ENCODE measurements at places on chromosomes 6 and 20. TPM values are rescaled to one million over a fixed set of nuclear protein-coding genes. Genes with fewer than 3 reads are reported as not detected.
A peak's percentile ranks its signal among the peaks of the same experiment; 100 is the strongest.

DNA sequence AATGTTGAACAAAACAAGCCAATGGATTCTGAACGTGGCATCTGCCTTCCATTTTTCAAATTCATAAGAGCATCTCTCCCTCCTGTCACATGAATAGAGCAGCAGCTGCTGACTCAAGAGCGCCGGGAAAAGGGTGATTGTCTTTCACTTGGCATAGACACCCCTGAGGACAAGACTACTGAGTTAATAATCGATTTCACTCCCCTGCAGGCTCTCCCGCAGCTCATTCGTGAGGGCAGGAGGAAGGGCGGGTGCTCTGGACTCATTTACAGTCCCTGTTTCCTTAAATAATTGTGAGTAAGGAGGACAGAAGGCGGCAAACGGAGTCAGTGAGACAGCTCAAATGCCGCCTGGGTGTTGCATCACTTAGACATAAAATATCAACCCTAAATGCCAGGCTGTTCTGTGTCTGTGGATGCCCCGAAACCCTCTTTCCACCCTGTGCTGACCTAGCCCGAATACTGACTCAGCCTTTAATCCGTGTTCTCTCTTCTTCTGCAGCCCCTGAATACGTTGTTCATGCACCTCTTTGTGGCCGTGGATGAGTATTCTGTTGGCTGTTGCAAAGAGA is 21.6 kb downstream of the CFAP61 start:
- peaks cover 9% of the 10 kb centered on the region for H3K27me3 ChIP-seq
- no peak overlapping the region for H3K4me3 ChIP-seq
- no peak overlapping the region for H3K27ac ChIP-seq
- H3K36me3 ChIP-seq = no peaks in the 10 kb centered on the region

DNA sequence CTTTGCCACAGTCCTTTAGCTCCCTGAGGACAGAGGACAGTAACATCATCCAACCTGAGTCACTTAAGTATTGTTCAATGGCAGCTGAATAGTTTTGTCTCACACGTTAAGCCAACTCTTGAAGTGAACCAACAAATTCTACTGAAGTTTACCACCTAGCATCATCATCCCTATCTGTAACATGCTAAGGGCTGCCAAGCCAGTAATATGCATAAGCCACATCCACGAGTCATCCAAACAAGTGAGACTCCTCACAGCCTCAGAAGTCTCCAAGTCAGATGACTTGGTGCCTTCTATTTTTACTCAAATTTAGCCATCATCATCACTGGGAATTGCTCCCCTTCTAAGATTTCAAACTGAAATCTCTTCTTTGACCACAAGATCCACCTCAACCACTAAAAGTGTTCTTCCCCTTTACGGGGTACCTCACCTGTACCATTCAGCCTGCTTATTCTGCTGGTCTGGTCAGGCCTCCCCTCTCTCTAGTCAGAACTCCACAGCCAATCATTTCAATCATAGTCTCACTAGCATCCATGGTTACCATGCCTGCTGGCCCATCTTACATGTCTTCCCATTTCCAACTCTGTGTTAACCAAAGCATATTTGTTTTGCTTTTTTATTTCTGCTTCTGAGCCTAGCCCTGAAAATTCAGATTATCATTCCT is 73.7 kb downstream of the DTNBP1 start:
- H3K36me3 ChIP-seq = no peaks in the 10 kb centered on the region
- no peak overlapping the region for H3K27ac ChIP-seq
- H3K4me3 ChIP-seq = no peak overlapping the region
- peaks cover 26% of the 10 kb centered on the region for H3K4me1 ChIP-seq
- no peak for DNase-seq
- H3K27me3 ChIP-seq = no peaks in the 10 kb centered on the region

- H3K36me3 ChIP-seq = peaks cover 68% of the 10 kb centered on the region
- H3K27ac ChIP-seq = no peak overlapping the region
- H3K27me3 ChIP-seq = no peaks in the 10 kb centered on the region
- no peak overlapping the region for H3K4me3 ChIP-seq
- H3K4me1 ChIP-seq = peaks cover 34% of the 10 kb centered on the region
- no peak for DNase-seq
Measured at GRCh38 chr6:157912326-157912725, 69.3 kb upstream of the SYNJ2 start.

The KIF25 gene
- 0.22 TPM for total RNA-seq

The OR2B6 gene
- total RNA-seq = not detected

- no peaks in the 10 kb centered on the region for H3K27me3 ChIP-seq
- no peak for DNase-seq
- no peak overlapping the region for H3K27ac ChIP-seq
- H3K4me1 ChIP-seq = peaks cover 11% of the 10 kb centered on the region
- H3K36me3 ChIP-seq = no peaks in the 10 kb centered on the region
- H3K4me3 ChIP-seq = no peak overlapping the region
Measured at GRCh38 chr6:155155787-155156447, 107.9 kb upstream of the CLDN20 start.

GRCh38 chr6:12020187-12020791 is 8.2 kb downstream of the HIVEP1 start:
- no peaks in the 10 kb centered on the region for H3K27me3 ChIP-seq
- no peak overlapping the region for H3K27ac ChIP-seq
- DNase-seq = no peak
- no peak overlapping the region for H3K4me3 ChIP-seq

DNA sequence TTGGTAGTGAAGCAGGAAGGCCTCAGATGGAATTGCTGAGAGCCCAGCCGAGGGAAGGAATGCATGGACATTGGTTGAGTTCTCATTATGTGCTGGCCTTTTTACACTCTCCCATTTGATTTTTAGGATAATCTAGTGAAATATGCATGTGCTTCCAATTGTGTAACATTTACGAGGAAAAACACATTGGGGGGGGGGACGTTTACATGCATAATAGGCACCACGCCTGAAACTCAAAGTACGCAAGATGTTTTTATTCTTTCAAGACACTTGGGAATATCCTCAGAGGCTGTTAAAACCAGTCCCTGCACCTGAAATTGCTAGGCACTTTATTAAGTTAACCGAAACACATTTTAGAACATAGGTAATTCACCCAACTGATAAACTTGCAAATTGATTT is 118.5 kb upstream of the CDH4 start:
- no peaks in the 10 kb centered on the region for H3K4me1 ChIP-seq
- no peaks in the 10 kb centered on the region for H3K36me3 ChIP-seq
- no peak overlapping the region for H3K4me3 ChIP-seq
- no peak overlapping the region for H3K27ac ChIP-seq
- H3K27me3 ChIP-seq = peaks cover 94% of the 10 kb centered on the region
- no peak for DNase-seq

The PCK1 gene
- 0.25 TPM for total RNA-seq

DNA sequence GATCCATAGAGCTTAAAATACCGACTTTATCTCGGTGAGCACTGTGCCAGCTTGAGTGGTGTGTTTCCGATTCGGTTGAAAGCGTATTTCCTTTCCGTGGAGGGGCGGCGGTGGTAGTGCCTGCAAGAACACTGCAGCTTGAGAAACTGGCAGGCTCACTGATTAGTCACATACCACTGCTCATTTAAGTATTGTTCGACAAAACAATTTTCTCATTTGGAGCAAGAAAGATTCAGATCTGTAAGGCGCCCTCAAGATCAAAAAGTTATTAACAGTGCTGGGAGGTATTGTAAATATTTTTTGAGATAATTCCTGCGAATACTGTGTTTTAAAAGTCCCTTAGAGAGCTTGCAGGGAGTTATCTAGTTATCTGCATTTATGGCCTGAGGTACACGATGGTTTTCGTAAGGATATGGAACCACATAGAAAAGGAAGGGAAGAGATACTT is 1.3 kb downstream of the MAPK14 start:
- H3K27ac ChIP-seq = peak overlapping the region; percentile 96
- peak overlapping the region; percentile 97 for H3K4me3 ChIP-seq
- peak; percentile 63 for DNase-seq
- H3K36me3 ChIP-seq = no peaks in the 10 kb centered on the region

GRCh38 chr6:108661430-108661829 is 100.7 kb downstream of the FOXO3 start:
- H3K27ac ChIP-seq = peak overlapping the region; percentile 64
- peaks cover 81% of the 10 kb centered on the region for H3K4me1 ChIP-seq
- peaks cover 20% of the 10 kb centered on the region for H3K36me3 ChIP-seq
- no peak overlapping the region for H3K4me3 ChIP-seq

The THBD gene
- total RNA-seq = 13.8 TPM

DNA sequence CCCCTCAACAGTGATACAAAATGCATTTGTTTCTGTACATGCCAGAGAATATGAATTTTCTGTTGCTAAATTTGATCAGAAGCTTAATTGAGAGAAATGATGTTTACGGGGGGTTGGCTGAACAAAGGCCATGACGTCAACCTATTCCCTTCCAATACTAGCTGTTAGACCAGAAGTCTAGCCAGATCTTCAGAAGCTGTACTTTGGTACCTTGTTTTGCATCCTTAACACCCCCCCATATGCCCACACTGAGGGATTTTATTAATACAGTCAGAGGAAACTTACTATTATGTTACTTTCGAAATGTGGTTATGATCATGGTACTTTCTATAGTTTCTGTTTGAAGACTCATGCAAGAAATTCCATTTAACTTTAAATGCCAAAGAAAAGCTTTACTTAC is 3.1 kb downstream of the NCOA7 start:
- no peak for DNase-seq
- H3K4me1 ChIP-seq = peaks cover 54% of the 10 kb centered on the region
- peak overlapping the region; percentile 38 for H3K27ac ChIP-seq
- H3K36me3 ChIP-seq = peaks cover under 1% of the 10 kb centered on the region
- no peaks in the 10 kb centered on the region for H3K27me3 ChIP-seq
- peak overlapping the region; percentile 94 for H3K4me3 ChIP-seq

The MTFR2 gene
- total RNA-seq = 0.52 TPM

The RPL7L1 gene
- 42.2 TPM for total RNA-seq

DNA sequence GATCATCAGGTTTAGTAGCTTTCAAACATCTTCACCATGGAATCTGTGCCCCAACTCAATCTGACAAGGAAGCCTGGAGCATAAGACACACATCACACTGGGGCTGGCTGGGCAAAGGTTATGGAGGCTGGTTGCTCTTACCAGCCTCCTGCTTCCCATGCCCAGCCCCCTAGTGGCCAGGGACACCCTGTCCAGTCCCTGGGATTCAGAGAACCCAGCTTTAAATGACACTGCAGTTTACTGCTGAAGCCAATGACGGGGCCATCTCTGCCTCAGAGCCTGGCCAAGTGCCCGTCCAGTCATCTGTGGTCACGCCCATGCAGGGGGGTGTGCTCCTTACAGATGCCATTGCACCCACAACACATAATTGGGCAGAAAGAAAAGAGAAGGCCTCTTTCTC is 272.9 kb downstream of the SMOC2 start:
- no peaks in the 10 kb centered on the region for H3K36me3 ChIP-seq
- H3K27ac ChIP-seq = no peak overlapping the region
- peaks cover 40% of the 10 kb centered on the region for H3K27me3 ChIP-seq
- H3K4me3 ChIP-seq = no peak overlapping the region
- H3K4me1 ChIP-seq = no peaks in the 10 kb centered on the region

DNA sequence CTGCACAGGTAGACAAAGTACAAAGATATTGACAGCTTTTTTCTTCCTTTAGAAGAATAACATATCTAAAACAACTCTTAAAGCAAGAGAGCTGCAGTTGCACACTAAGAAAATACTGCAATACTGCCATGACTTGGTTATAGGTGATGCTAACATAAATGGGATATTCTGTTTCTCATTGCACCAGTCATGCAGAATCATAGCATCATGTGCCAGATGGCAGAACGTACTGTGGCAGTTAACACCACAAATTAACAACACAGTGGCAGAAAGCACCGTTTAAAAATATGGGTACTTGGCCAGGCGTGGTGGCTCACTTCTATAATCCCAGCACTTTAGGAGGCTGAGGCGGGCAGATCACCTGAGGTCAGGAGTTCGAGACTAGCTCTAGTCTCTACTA is 7.4 kb downstream of the ASXL1 start:
- peaks cover 21% of the 10 kb centered on the region for H3K36me3 ChIP-seq
- no peak overlapping the region for H3K4me3 ChIP-seq

DNA sequence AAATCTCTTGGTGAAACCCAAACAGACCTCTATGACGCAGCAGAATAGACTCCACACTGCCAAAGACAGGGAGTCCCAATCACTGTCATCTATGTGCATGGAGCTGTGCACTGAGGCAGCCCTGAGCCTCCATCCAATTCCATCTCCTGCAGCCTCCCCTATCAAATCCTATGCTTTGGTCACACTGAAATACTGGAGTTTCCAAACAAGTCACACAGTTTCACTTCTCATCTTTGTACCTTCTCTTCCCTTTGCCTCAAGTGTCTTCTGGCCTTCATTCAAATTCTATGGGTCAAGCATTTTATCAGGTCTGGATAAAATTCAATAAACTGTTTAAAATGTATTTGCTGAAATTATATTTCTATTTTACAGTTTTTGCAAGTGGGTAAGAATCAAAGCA is 38.5 kb downstream of the FBXL4 start:
- peaks cover 47% of the 10 kb centered on the region for H3K36me3 ChIP-seq
- no peak for DNase-seq
- no peak overlapping the region for H3K4me3 ChIP-seq
- no peak overlapping the region for H3K27ac ChIP-seq
- H3K4me1 ChIP-seq = no peaks in the 10 kb centered on the region

The MYB gene
- total RNA-seq = 0.08 TPM

- peaks cover 25% of the 10 kb centered on the region for H3K27me3 ChIP-seq
- no peaks in the 10 kb centered on the region for H3K36me3 ChIP-seq
- no peak for DNase-seq
- peak overlapping the region; percentile 59 for H3K27ac ChIP-seq
Measured at GRCh38 chr20:62539198-62540045, 63.6 kb upstream of the GATA5 start.

DNA sequence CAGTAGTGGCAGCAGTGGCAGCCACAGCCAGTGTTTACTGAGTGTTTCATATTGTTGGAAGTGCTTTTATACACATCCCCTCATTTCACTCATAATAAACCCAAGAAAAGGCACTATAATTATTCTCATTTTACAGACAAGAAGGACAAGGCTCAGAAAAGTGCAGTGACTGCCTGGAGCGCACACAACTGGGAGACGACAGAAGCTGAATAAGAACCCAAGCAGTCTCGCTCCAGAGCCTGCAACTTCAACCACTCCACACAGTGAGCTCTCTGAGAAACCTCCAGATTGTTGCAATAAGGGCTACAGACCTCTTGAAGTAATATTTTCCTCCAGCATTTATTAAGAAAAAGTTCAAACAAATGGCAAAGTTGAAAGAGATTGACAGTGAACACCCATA is 76.9 kb downstream of the PLCG1 start:
- peaks cover 27% of the 10 kb centered on the region for H3K4me1 ChIP-seq
- H3K36me3 ChIP-seq = no peaks in the 10 kb centered on the region
- DNase-seq = no peak
- no peak overlapping the region for H3K4me3 ChIP-seq
- H3K27me3 ChIP-seq = no peaks in the 10 kb centered on the region

- no peaks in the 10 kb centered on the region for H3K36me3 ChIP-seq
- DNase-seq = no peak
- peaks cover 41% of the 10 kb centered on the region for H3K27me3 ChIP-seq
- H3K27ac ChIP-seq = no peak overlapping the region
- H3K4me3 ChIP-seq = no peak overlapping the region
- H3K4me1 ChIP-seq = no peaks in the 10 kb centered on the region
Measured at GRCh38 chr20:60815656-60816055, 436.4 kb upstream of the CDH4 start.

DNA sequence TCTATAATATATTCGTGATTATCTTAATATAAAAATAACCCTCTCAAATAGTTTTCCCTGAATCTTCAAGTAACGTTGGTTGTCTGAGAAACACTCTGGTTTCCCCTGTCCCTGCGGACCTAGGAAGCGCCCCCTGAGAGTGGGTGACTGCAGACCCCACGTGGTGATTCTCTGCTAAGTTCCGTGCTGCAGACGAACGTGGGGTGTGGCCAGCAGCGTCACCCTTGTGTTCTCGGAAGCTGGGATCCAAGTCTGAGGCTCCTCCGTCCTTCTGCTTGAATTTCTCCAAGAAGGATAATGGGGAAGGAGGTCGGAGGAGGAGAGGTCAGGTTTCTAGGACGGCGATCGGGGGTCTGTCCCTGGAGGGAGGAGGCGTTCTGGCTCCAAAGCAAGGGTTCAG is 16.6 kb upstream of the MAP1LC3A start:
- peaks cover 40% of the 10 kb centered on the region for H3K36me3 ChIP-seq
- peaks cover 40% of the 10 kb centered on the region for H3K4me1 ChIP-seq
- no peak overlapping the region for H3K4me3 ChIP-seq
- no peaks in the 10 kb centered on the region for H3K27me3 ChIP-seq
- no peak for DNase-seq
- H3K27ac ChIP-seq = peak overlapping the region; percentile 53
